Activated naive CD8-positive, alpha-beta T cell treated with anti-CD3 and anti-CD28 coated beads, Interleukin-2, amount 10 ng/mL, durations not matched to agents 7 days and 5 days (primary cell): ENCODE measurements at places on chromosomes 16 and 17. TPM values are rescaled to one million over a fixed set of nuclear protein-coding genes. Genes with fewer than 3 reads are reported as not detected.
A peak's percentile ranks its signal among the peaks of the same experiment; 100 is the strongest.

GRCh38 chr17:50265212-50265611, 9.1 kb upstream of the TMEM92 start:
- no peak for DNase-seq

- no peak for DNase-seq
Observed at GRCh38 chr17:81261096-81261495, 22.0 kb downstream of the NDUFAF8 start.

Gene MYH11
- total RNA-seq: not detected

GRCh38 chr16:995087-995486, 13.5 kb downstream of the SOX8 start:
- DNase-seq: no peak

Gene STX4
- total RNA-seq: 84.8 TPM

GRCh38 chr16:75361936-75362335, 71.4 kb downstream of the CFDP1 start:
- DNase-seq: no peak

GRCh38 chr17:32020943-32021614, 13.9 kb downstream of the LRRC37B start:
- no peak for DNase-seq

GRCh38 chr17:61805399-61805798, 57.9 kb downstream of the BRIP1 start:
- DNase-seq: no peak

DNA sequence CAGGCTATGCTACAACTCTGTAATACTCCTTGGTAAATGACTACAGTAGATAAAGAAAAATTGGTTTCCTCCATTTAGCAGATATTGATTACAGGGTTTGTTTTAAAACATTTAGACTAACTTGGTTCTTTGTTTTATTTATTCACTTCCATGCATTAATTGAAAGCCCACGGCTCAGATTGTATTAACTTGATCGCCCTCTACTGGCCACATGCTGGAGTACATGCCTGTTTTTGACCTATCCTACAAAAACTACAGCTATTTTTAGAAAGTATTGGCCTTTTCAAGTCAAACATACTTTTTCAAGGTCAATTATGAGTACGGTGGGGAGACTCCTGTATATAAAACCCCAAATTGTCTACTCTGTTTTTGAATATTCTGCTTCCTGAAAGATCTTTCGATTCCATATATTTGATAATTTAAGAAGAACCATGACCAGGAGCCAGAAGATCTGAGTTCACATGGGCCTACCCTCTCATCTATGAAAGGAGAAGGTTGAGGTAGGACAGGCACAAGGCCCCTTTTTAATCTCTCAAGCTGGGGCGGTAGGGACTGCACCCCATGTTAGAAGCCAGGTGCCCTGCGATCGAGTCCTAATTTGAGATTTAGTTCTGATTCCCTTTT, 51.8 kb downstream of the CA10 start:
- peak; percentile 26 for DNase-seq

- DNase-seq: no peak
Observed at GRCh38 chr17:41972571-41973407, 6.2 kb downstream of the CNP start.

DNA sequence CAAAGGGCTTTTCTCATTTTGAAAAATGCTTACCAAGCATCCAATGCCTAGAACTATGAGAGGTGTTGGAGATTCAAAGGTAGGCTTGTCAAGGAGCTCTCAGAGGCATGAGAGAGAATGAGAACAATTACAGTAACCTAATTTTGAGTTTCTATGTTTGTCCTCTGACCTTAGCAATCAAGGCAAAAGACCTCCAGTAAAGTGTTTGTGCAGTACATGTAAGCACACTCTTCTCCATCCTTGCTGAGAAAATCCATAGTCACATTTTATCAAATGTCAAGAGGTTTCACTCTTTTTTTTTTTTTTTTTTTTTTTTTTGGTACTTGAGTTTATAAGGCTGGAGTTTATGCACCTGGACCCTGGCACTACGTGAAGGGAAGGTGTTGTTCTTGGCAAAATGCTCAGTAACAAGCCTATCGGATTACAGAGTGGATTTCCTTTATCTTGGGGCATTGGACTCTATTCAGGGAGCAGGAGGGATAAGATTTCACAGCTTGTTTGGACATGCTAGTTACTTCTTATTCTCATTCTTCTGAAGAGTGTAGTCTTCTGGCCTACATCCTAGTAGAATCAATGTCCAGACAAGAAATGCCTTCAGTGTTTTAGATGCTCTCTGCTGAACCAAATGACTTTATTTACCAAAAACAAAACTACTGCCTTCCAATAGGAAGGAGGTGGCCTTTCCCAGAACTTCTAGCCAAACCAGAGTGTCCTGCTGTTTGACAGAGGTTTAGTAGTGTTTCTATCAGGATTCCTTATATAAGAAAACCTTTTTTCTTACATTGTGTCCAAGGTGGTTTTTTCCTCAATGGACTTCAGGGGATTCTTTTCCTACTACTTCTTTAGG, 21.9 kb downstream of the KCNJ2 start:
- no peak for DNase-seq

DNA sequence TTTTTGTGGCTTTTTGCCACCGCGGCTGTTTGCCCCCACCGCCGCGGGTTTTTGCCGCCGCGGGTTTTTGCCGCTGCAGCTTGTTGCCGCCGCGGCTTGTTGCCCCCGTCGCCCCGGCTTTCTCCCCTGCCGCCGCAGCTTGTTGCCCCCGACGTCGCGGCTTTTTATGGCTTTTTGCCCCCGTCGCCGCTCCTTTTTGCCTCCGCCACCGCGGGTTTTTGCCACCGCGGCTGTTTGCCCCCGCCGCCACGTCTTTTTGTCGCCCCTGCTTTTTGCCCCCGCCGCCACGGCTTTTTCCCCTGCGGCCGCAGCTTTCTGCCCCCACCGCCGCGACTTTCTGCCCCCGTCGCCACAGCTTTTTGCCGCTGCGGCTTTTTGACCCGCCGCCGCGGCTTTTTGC, 149.5 kb downstream of the KCNJ18 start:
- no peak for DNase-seq

- DNase-seq: no peak
Observed at GRCh38 chr16:47725188-47725695, 264.1 kb downstream of the PHKB start.

- DNase-seq: peak; percentile 95
Observed at GRCh38 chr17:49496183-49496866, 1.2 kb downstream of the NGFR start.

Gene SPIRE2
- total RNA-seq: 1.5 TPM

DNA sequence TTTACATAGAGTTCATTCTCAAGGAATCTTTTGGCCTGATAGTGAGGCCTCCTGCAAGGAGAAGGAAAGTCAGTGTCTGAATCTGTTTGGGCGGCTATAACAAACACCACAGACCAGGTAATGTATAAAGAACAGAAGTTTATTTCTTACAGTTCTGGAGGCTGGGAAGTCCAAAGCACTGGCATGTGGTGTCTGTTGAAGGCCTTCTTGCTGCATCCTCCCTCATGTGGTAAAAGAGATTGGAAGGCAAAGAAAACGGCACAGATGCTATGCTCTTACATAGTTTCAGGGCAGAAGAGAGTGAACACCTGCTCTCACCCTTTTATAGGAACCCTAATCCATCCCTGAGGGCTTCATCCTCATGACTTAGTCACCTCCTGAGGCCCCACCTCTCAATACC, 31.2 kb upstream of the DNAJA2 start:
- no peak for DNase-seq

Gene DPEP1
- not detected for total RNA-seq

Gene SLC13A5
- total RNA-seq: not detected

Gene CARD14
- total RNA-seq: not detected

Gene ITGAD
- total RNA-seq: 0.28 TPM

Gene IL34
- 0.42 TPM for total RNA-seq

GRCh38 chr17:48004983-48005382, 32.6 kb downstream of the COPZ2 start:
- no peak for DNase-seq

DNA sequence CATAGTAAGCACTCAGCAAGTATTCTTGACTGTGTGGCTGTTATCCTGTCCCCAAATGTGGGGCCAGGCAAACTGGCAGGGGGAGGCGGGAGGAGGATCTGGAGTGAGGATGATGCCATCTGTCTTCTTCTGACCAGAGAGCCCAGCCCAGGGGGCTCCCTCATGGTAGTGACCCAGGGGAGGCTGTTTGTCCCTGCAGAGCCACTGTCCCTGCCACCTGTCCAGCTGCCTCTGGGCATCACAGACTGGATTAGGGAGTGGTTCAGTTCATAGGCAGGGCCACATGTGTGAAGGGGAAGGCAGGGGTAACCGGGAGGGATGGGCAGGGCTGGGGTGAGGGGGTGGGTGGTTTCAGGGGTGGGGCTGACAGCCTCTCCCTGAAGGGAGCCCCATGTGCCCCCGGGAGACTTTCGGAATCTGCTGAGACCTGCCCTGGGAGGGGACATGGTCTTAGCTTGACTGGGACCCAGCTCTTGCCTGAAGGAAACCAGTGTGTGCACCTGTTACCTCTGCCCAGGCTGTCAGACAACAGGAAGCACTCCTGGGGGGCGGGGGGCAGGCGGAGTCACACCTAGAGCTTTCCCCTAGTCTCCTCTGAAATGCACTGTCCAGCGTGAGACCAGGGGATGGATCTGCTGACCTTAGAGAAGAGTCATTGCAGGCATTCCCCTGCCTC, 15.2 kb downstream of the ARHGAP23 start:
- DNase-seq: no peak
